ENCODE measurements at places on chromosomes 5 and 9. TPM values are rescaled to one million over a fixed set of nuclear protein-coding genes. Genes with fewer than 3 reads are reported as not detected.

GRCh38 chr9:2163231-2163885 is 148.2 kb downstream of the SMARCA2 start:
- no peak for DNase-seq

CDO1 gene
- 1.1 TPM for polyA plus RNA-seq

- DNase-seq = no peak
These were observed 3.2 kb downstream of the TGFBR1 start for GRCh38 chr9:99108131-99108530.

DNA sequence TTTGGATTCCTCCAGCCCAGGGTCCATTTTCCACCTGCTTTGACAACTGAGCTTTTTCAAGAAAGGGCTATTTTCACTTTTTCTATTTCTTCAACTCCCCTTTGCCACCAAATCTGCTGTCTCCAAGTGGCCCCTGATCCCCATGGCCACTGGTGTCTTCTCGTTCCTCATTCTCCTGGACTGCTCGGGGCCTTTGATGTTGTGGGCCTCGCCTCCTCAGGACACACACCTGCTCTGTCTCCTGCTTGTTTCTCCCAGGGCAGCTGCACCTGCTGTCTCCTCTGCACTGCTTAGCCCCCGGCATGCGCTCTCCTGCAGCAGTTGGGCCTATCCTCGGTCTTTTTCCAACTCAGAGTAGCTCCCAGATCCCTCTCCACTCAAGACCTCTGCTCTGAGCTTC is 16.3 kb upstream of the NANS start:
- DNase-seq = no peak

DNA sequence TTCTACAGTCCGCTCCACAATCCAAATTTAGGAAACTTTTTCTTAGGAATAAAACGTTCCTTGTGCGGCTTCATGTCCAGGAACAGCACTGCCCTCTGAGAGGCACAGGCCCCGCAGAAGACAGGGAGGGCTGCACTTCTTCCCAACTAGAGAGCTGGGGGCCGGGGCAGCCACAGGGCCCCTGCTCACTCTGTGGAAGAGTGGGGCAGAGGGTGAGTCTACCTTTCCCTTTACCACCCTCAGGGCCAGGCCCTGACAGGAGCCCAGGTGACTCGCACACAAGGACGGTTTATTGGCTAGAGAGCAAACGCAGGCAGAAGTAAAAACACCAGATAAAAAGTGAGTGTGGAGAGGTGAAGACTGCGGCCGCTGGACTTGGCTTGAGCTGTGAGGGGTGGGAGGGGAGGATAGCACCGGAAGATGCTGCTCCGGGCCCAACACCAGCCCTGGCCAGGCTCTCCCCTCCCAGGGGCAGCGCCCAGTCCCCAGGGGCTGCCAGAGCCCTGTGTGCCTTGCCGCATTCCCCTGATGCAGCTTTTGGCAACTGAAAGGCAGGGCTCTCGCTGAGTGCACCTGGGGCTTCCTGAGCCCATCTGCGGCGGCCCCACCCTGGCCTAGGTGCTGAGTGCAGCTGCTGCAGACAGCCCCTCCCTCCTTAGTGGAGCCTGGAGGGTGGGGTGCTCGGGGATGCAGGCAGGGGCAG is 20.2 kb downstream of the SH3GLB2 start:
- no peak for DNase-seq

- DNase-seq = no peak
These were observed 5.3 kb upstream of the ZNF354C start for GRCh38 chr5:179054876-179055275.

- no peak for DNase-seq
These were observed 37.6 kb downstream of the MAST4 start for GRCh38 chr5:66633754-66634153.

- peak; percentile 69 for DNase-seq
These were observed 55.9 kb upstream of the HAPLN1 start for GRCh38 chr5:83776437-83777031.

GRCh38 chr9:79658926-79659325 is 87.2 kb downstream of the TLE4 start:
- DNase-seq = no peak

DNA sequence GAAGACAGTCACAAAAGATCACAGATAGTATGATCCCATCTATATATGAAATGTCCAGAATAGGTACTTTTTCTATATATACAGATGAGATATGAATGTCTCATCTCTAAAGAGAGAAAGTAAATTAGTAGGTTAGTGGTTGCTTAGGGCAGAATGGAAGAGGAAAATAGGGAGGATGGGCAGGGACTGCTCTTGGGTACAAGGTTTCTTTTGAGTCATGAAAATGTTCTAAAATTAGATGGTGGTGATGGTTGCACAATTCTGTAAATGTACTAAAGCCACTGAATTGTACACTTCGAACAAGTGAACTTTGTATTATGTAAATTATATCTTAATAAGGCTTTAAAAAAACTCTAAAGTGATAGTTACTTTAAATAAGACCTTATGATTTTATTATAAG is 59.6 kb upstream of the GRAMD2B start:
- DNase-seq = no peak

GRCh38 chr5:1881098-1881572 is 1.6 kb downstream of the IRX4 start:
- DNase-seq = no peak

- DNase-seq = no peak
These were observed 33.5 kb upstream of the ZNF354B start for GRCh38 chr5:178826216-178826615.

GRCh38 chr5:123208668-123209501 is 119.8 kb downstream of the PRDM6 start:
- no peak for DNase-seq

DNA sequence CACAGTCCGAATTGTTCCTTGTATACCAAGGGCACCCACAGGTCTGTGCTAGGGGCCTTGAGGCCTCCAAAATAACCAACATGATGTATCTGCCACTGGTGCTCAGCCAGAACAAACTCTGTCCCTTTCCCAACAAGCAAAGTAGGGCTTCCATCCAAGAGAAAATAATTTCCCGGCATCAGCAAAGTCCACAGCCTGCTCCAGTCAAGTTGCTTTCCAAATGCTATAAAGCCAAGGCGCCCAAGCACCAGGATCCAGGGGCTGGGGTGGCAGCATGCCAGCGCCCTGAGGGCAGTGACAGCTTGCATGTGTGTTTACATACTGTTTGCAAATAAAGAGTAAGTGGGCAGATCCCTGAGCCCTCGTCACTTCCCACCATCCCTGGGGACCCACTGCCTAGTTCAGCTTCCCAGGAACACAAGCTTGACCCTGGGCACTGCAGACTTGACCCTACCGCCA is 155.9 kb downstream of the ERCC6L2 start:
- no peak for DNase-seq

TAS2R1 gene
- not detected for polyA plus RNA-seq

CCDC180 gene
- polyA plus RNA-seq = 0.41 TPM

DNA sequence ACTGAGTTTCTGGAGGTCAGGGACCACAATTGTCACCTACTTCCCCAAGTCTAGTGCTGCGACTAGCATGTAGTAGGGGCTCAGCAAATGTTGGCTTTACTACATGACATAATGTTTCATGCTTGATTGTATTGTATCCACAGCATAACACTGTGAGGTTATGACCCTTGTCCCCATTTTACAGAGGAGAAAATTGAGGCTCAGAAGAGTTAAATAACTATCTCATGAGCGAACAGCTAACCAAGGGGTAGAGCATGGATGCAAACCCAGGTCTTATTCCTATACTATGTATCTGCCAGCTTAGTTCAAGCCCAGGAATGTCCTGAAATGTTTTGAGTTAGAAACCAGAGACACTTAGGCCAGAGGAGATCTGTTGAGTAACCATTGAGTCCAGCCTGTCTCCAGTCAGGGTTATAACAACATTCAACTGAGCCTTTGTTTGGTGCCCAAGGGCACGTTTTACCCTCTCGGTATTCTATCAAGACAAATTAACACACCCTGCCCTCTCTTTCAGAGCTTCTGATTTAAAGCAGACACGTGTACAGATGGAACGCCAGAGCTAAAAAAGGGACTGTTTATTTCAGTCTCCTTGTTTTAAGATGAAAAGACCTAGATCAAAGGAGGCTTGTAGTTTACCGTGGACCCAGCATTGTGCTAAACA is 16.5 kb downstream of the ANGPTL2 start:
- no peak for DNase-seq

PAIP2 gene
- 52.1 TPM for polyA plus RNA-seq

DNA sequence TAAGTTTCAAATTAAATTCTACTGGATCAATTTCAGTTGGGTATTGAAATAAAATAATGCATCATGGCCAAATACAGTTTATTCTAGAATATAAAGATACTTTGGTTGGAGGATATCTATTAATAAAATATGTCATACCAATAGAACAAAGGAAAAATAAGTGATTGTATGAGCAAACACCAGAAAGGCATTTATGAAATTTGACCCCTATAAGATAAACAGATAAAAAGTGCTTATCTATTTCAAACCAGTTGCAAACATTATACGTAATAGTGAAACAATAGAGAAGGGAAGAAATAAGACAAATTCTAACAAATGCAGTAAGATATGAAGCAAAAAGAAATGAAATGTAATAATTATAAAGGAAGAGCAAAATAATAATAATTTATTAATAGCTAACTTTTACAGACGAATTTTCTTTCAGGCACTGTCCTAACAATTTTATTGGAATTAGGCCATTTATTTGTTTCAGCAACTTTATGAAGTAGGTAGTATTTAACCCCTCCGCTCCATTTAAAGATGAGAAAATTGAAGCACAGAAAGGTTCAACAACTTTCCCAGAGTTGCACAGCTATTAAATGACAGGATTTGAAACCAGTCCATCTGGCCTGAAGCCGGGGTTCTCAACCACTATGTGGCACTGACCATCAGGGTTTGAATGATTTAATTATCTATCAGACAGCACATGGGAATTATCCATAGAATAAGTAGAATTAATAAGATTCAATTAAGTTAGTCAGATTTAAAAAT is 20.8 kb downstream of the ANKRD55 start:
- DNase-seq = peak; percentile 73

- DNase-seq = no peak
These were observed 24.0 kb downstream of the ZDHHC11B start for GRCh38 chr5:760363-761058.

CKMT2 gene
- not detected for polyA plus RNA-seq

ACTL7B gene
- polyA plus RNA-seq = not detected

GRCh38 chr9:20692554-20692953 is 8.5 kb downstream of the FOCAD start:
- no peak for DNase-seq

GRCh38 chr5:77262697-77263096 is 52.2 kb downstream of the PDE8B start:
- DNase-seq = no peak

GRCh38 chr5:126917918-126918614 is 112.3 kb downstream of the MARCHF3 start:
- DNase-seq = peak; percentile 16

LECT2 gene
- not detected for polyA plus RNA-seq

DNA sequence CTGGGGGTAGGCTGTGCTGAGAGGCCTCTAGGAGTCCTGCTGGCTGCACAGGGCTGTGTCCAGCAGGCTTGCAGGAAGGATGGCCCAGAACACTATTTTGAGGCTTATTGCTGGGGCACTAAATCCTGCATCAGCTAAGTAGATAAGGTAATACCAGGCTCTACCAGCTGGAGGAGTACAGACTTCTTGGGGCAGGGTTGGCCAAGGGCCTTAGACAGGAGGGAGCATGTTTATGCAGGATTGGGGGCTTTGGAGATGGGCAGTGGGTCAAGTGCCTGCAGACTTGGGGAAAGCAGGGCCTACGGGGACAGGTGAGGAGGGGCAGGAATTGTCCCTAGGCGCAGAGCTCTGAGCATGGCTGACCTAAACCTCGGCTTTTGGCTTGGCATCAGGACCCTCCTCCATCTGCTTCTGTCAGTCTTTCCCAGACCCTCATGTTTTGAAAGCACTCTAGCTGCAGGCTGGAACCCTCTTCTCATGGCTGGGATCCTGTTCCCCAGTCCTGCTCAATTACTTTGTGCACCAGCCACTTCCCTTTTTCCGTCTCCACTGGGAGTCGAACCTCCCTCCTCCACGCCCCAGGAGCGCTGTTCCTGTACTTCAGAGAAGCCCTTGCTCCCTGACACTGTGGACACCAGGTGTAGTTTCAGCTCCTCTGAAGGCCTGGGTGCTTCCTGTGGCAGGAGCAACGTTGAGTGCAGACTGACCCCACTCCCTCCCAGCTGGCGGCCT is 61.0 kb upstream of the SPTLC1 start:
- no peak for DNase-seq

PCDHB7 gene
- 0.57 TPM for polyA plus RNA-seq

ORM2 gene
- not detected for polyA plus RNA-seq

AGTPBP1 gene
- 2.8 TPM for polyA plus RNA-seq

FAM114A2 gene
- polyA plus RNA-seq = 7.7 TPM

All from endothelial cell of umbilical vein (primary cell).